Muscle of arm (tissue), 14 donors: ENCODE measurements at places on chromosomes 12 and 14.

DNA sequence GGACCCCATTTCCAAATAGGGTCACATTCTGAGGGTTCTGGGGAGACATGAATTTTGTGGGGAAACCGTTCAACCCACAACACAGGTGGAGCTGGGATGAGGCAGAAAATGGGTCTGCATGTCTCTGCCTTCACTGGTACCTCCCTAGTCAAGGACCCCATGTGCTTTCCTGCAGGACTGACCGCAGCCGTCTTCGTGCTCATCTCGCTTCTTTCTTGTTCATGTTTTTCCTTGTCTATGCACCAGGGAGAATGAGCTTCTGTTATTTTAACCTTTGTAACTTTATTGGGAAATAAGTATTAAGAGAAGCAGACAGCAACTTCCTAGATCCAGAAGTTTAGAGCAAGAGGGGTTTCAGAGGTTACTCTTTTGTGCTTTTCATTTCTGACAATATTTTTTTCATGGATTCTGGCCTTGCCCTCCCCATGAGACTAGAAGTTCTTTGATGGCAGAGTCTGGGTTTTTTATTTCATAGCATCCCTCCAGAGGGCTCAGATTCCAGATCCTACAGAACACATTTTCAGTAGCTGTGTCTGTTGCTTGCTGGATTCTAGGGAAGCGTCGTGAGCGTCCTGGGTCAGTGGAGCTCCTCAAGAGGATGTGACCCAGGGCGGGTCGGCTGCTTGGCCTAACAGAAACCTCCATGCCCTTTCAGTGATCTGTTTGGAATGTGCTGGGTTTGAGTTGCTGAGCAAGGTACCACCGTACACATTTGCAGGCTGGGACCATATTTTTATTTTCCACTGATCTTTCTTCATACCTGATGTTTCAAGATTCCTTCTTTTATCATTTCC, 104.2 kb downstream of the ADGRD1 start:
- DNase-seq, result no peak

GRCh38 chr12:105980085-105980484, 158.7 kb downstream of the NUAK1 start:
- DNase-seq, result no peak

DNA sequence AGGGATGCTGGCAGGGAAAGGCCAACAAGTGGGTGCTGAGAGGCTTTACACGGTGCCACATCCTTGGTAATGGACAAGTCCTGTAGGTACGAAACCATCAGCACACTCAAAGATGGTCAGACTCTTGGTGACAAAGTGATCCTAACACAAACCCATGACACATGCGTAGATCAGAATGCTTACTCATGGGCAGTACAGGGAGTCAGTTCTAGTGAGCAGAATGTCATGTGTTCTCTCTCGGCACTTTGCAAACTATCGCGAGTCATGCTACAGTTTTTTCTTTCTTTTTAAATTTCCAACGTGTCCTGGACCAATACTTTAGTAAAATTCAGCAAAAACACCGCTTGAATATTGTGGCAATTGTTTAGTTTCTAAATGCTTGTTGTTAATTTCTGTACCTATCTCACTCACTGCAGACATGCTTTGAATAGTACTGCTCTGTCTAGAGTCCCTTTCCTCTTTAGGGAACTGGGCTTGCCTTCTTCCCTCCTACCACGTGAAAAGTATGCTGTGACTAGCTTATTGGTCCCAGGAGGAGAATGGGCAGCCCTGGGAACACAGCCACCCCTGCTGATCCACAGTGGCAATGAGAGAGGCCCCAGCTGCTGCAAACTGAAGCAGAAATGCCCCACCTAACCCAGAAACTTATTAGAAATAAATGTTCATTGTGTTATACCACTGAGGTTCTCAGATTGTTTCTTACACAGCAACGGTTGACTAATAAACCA, 62.4 kb downstream of the UBR7 start:
- no peak for DNase-seq

DNA sequence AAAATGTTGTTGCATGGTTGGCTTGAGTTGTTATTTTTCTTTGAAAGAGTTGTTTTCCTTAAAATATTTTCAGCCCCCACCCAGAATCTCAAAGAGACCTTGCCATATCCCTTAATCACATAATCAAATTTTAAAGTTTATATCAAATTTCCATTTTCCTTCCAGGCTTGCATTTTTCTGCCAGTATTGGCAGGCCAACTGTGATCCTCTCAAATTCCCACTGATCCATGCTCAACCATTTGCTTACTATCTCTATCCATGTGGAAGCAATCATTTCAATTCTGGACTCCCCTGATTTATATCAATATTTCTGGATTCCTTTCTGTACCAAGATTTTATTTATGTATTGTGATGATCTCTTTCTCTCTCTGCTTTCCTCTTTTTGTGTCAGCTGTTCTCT, 64.2 kb upstream of the PYGL start:
- DNase-seq, result no peak

DNA sequence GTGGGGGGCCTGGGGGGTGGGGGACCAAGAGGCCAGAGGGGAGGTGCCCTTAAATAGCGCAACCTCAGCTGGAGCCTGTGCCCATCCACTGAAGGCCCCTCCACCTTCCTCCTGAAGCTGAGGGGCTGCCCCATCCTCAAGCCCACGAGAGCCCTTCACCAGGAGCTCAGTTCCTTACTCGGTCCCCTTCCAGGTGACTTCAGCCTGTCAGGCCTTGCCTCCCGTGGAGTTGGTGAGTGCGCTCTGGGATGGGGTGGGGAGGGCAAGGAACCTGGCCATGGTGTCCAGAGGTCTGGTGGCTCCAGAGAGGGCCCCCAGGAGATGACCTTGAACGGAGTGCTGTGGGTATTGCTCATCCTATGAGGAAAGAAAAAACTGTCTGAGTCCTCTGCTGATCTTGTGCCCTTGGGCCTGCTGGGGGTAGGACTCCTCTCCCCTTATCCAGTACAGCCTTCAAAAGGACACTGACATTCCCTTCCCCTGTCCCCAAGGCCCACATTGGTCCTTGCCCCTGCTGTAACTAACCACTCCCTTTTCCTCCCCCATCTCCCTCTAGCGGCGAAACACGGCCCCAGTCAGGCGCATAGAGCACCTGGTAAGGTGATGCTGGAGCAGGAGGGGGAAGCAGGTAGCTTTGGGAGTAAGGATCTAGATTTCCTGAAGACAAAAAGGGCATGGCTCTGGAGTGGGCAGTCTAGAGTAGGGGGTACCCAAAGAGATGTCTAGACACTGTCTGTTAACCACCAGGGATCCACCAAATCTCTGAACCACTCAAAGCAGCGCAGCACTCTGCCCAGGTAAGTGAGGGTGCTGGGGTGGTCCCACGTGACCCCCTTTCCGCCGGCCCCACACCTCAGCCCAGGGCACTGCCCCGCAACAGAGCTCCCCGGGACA, 3.6 kb downstream of the TNS2 start:
- no peak for DNase-seq

- DNase-seq, result no peak
Measured at GRCh38 chr14:78586681-78587080, 416.5 kb downstream of the NRXN3 start.

DNA sequence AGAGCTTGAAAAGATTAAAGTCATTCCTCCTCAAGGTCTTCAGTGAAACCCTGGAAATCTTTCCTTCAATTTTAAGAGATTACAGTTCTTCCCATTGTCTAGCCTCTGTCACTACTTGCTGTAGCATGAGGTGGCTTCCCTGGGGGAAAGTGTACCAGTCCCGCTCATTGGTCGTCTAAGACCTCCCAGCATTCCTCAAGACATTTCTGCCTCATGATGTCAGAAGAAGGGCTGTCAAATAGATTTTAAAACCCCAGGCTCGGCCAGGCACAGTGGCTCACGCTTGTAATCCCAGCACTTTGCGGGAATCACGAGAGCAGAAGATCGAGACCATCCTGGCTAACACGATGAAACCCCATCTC, 46.7 kb downstream of the SMUG1 start:
- DNase-seq, result peak; percentile 67

DNA sequence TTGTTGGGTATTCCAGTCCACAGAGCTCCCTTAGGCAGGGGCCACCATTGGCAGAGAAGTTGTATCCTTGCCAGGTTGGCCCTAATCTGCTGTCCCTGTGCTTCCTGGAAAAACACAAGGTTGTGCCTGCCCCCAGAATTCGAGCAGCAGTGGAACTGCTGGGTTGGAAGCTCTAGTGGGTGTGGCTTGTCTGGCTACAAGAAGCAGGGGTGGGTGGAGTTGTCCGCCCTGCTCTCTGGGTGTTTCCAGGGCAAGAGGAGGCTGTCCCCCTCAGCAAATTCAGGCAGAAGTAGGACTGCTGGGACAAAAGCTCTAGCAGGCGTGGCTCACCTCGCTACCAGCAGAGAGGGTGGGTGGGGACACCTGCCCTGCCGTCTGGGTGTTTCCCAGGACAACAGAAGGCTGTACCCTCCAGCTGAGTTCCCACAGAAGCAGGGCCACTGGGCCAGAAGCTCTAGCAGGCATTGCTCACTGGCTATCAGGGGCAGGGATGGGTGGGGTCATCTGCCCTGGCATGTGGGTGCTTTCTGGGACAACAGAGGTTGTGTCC, 72.8 kb upstream of the NPAS3 start:
- no peak for DNase-seq

GRCh38 chr12:87847147-87847546, 182.1 kb downstream of the C12orf50 start:
- DNase-seq, result no peak

DNA sequence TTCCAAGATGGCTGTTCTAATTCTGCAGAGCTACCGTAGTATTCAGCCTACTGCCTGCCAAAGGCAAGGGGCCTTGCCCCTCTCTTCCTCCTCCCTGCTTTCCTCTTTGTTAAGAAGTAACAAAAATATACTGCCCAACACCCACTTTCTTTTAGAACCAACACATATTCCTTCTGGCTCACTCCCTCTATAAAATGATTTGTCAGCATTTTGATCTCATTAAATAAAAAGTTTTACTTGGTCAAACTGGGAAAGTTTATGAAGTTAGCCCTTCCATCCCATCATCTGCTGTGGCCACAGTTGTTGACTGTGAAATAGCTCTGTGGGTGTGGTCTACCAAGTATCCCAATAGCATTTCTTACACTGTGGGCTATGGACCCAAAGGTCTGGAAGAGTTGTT, 472.4 kb downstream of the ZFP36L1 start:
- DNase-seq, result no peak

DNA sequence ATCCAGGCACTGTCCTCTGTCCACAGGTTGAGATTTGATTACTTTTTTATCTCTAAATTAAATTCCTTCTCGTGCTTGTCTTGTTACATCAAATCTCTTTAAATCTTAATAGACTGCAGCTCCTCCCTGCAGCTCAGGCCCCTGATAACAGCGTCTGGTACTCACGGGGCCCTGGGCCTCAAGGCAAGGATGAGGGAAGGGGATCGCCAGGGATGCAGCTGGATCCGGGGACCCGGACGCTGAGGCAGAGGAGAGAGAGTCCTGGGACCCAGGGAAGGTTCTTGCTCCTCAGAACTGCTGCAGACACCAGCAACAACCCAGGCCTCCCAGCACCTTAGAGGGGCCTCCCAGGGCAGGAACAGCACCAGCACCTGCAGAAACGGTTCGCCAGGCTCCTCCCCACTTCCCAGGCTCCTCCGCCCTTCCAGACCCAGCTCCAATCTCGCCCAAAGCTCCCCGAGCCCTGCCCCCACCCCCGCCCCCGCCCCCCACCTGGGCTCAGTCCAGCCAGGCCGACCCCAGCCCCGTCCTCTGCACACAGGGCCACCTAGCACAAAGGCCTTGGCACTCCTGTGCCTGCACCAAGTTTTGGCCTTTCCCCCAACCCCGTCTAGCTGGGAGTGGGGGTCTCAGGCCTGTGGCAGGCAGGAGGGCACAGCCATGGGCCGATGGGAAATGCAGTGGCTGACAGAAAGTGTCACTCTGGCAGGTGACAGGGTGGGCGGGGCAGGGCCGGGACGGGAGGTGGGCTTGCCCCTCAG, 60.3 kb upstream of the GALNT9 start:
- no peak for DNase-seq

GRCh38 chr12:22254478-22254877, 80.0 kb downstream of the ST8SIA1 start:
- no peak for DNase-seq

- DNase-seq, result no peak
Measured at GRCh38 chr14:95841668-95842067, 35.0 kb upstream of the TUNAR start.

DNA sequence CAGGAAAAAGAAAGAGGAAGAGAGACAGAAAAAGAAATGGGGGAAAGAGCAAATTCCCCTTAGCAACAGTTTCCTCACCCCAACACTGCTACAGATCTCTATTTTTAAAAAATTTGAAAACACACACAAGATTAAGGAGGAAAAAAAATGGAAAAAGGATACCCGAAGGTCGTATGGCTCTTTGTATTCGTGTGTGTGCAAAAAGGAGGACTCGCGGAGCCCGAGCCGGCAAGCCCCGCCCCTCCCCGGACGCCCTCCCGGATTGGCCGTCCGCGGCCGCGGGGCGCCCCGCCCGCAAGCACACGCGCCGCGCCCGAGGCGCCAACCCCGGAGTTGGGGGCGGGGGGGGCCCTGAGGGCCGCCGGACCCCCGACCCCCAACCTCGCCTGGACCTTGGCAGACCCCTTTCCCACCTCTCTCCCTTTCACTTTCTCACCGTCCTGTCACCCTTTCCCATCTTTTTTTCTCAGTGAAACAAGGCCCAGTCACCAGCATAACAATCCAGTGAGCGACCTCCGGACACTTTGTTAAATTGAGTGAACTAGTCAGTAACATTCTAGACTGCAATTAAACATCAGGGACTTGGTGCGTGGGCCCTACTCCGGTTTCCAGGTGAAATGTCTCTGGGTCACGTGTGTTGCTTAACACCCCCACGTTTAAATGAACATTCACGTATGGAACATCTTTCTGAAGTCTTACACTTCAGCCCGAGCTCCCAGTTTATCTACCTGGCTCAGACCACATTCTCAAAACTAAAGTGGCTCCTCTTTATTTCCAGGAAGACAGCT, at the start of gene C14orf93:
Gene C14orf93 (minus strand): TSS at position 205 of the 788 bp plus-strand sequence. CDS start 11,120 bp downstream, outside the sequence.
- peak; percentile 79 for DNase-seq

GRCh38 chr12:66144791-66145754, 14.5 kb upstream of the LLPH start:
- peak; percentile 39 for DNase-seq

DNA sequence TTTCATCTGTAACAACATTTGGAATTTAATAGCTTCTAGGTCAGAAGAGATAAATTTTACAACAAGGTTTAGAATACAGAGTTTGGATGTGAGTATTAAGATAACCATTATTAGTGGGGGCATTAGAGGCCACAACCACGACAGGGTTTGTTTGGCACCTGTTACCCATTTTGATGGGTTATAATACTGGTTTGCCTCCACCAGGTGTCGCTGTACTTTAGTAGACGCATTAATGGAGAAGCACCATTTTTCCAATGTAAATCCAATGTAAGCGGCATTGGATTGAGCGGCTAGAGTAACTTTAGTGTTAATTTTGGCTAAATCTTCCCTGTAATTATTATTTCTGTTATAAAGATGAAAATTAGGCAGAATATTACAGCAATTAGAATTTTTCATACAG, 136.2 kb downstream of the SLCO1B3 start:
- DNase-seq, result no peak

GRCh38 chr14:91367173-91368171, 50.1 kb downstream of the CCDC88C start:
- DNase-seq, result no peak

- peak; percentile 41 for DNase-seq
Measured at GRCh38 chr12:96719660-96720362, 187.2 kb upstream of the NEDD1 start.
